ENCODE measurements at places on chromosomes 16 and 17. TPM values are rescaled to one million over a fixed set of nuclear protein-coding genes. Genes with fewer than 3 reads are reported as not detected.

SYNGR3 gene
- total RNA-seq: 1.9 TPM

ITGA2B gene
- total RNA-seq: 0.27 TPM

SULT1A4 gene
- 2.2 TPM for total RNA-seq

GRIN2C gene
- total RNA-seq: 0.20 TPM

CEP295NL gene
- 0.10 TPM for total RNA-seq

SLC35G6 gene
- not detected for total RNA-seq
